Stimulated activated CD4-positive, alpha-beta T cell treated with anti-CD3 and anti-CD28 coated beads, Interleukin-15, amount 100 ng/mL, for 48 hours (primary cell): ENCODE measurements at places on chromosomes 11 and 22.
A peak's percentile ranks its signal among the peaks of the same experiment; 100 is the strongest.

GRCh38 chr11:69439127-69439526 is 42.3 kb upstream of the LINC01488 start:
- no peak for DNase-seq

DNA sequence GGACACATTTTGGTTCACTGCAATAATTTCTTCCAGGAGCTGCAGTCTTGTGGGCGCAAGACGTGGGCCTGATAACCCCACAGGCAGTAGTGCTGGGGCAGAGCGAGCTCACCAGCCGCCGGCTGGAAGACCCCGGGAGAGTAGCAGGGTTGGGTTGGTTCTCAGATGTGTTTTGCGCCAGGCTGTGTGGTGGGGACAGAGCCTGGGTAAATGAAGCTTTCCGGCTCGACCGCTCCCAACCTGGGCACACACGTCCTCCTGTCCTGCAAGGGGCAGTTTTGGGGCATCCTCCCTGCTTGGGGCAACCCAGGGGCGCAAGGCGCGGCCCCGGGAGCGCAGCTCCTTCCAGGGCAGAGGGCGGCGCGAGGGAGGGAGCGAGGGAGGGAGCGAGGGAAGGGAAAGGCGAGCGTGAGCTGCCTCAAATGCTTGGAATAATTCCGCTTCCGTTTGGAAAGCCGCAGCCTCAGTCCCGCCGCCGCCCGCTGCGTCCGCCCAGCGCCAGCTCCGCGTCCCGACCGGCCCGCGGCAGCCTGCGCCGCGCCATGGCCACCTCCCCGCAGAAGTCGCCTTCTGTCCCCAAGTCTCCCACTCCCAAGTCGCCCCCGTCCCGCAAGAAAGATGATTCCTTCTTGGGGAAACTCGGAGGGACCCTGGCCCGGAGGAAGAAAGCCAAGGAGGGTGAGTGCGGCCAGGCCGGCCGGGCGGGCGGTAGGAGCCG is at the start of gene PARVA:
Gene PARVA, plus strand, starts transcription at position 466 of the 718 bp plus-strand sequence. Its CDS starts 77 bp downstream, at position 543.
- DNase-seq, result no peak

DNA sequence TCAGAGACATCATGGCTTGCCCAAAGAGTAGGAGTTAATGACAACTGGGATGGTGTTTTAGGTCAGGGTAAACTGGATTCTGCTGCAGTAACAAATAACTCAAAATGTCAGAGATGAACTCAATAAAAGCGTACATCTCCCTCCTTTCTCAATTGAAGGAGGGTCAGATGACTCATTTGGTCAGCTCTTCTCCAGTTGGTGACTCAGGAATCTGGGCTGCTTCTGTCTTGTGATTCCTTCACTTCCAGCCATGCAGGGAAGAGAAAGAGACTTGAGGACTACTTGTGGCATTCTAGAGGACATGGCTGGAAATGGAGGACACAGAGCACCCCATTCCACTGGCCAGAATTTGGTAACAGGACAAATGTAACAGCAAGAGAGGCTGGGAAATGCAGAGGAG is 3.2 kb upstream of the SYT13 start:
- no peak for DNase-seq

GRCh38 chr11:43404406-43404805 is 45.7 kb downstream of the TTC17 start:
- DNase-seq, result no peak

GRCh38 chr11:8192016-8192895 is 23.4 kb upstream of the RIC3 start:
- no peak for DNase-seq

GRCh38 chr11:84902445-84902844 is 724.7 kb downstream of the DLG2 start:
- no peak for DNase-seq

DNA sequence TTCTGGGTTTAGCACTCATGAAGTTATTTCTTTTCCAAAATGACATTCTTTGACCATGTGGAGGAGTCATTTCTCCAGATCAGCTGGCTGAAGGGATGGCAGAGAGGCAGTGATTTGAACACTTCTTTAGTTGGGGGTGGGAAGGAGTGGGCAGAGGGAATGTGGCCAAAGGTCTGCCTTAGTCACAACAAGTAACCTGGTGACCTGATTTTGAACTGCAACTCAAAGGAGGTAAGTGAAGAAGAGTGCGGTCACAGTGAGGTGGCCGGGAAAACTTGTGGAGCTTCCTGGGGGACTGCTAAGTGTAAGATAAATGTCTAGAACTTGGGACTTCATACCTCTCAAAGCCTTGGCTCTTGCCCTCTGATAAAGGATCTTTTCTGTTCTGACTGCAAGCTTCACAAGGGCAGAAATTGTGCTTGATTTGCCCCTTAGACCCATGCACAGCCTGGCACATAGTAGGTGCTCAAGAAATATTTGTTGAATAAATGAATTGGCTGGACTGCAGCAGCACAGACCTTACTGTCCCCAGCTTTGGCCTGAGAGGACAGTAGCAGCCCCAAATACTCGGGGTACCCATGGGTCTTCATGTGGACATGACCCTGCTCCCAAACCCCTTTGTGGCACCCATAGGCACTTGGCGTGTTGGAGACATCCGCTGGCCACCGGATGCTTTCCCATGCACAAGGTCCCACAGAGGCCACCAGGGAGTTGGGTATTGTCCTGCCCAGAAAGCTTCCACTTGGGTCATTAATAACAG is 99.0 kb upstream of the ALX4 start:
- no peak for DNase-seq

DNA sequence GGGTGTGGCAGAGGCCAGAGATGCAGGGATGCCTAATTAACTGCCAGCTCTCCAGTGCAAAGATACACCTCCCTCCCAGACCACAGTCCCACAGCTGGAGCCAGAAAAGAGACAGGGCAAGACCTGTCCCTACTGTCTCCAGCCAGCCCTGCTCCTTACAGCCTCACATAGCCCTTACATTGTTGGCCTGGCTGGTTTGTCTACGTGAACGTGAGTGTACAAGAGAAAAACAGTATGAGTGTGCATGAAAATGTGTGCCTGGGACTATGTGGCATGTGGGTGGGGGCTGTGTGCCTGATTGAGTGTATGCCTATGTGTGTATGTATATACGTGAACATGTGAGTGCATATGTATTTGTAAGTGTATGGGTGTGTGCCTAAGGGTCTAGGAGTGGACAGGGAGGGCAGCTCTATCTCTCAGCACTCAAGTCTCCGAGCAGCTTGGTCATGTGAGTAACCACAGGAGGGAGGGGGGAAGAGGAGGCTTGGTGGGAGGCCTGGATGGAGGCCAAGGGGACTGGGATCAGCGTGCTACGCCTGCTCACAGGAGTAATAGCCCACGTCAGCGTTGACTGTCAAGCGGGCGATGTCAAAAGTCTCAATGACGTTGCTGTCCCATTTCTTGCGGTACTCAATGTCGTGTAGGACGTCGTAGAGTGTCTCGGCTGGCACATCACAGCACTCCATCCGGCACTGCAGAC is 6.6 kb upstream of the ARAP1 start:
- DNase-seq, result no peak

GRCh38 chr11:9201372-9202162 is 63.6 kb downstream of the DENND5A start:
- no peak for DNase-seq

DNA sequence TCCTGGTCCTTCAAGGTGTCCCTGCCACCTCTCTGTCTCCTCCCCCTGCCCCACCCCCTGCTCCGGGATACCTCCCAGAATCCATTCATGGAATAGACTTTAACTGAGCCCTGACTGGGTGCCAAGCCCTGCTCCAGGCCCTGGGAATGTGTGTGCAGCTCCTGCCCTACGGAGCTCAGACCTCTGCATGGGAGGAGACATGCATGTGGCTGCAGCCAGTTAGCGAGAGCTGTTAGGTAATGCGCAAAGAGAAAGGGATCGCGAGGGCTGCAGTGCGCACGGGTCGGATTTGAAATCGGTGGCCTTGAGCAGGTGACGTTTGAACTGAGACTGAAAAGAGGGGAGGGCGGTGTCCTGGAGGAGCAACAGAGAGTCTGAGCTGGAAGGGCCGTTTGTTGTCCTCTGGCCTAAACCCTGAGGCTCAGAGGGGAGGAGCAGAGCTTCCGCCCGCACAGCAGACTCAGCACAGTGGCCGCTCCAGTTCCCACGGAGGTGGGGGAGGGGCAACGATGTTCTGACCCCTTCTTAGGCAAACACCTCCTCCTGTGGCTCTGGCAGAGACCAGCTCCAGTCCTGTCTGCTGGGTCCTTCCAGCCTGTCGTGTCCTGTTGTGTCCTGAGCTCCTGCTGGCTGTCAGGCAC is 19.8 kb upstream of the LRRC10B start:
- no peak for DNase-seq

GRCh38 chr11:613369-613968 is 2.3 kb downstream of the IRF7 start:
- DNase-seq, result peak; percentile 86

DNA sequence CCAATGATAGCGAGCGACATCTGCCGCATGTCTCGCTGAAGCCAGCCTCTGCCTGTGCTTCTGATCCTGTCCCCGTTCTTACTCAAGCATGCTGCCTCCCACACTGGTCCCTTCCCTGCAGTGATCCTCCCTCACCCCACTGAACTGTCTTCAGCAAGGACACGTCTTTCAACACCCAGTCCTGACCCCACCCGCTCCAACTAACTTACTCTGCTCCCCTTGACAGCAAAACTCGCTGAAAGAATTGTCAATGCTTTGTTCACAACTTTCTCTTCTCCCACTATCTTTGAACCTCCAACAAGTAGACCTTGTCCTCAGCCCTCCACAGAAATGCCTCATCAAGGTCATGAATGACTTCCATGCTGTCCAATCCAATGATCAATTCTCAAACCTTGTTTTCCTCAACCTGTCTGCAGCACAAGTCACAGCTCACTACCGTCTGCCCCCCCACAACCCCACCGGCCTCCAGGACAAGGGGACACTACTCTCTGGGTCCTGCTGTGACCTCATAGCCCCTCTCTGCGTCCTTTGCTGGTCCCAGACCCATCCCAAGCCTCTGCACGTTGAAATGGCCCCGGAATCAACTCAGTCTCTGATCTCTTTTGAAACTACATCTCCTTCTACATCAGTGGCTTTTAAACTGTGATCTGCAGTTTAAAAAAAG is 108.0 kb downstream of the MICAL3 start:
- DNase-seq, result no peak

DNA sequence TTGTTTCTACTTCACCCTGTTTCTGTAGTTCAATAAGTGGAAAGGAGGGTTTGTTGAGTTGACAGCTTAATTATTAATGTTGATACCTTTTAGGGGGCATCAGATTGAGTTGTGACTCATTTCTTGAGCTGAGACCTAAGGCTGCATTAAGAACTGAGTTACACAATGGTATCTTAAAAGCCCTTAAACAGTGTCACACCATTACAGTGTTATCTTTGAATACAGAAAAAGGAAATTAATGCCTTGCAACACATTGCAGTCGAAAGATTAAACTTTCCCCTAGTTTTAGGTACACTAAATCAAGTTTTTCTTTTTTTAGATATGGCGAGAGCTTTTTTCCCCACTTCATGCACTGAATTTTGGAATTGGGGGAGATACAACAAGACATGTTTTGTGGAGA is 16.7 kb downstream of the PAFAH1B2 start:
- no peak for DNase-seq

GRCh38 chr11:12215181-12215593 is 104.8 kb downstream of the MICAL2 start:
- no peak for DNase-seq

GRCh38 chr11:79894111-79894510 is 453.3 kb upstream of the TENM4 start:
- DNase-seq, result no peak

- DNase-seq, result no peak
Measured at GRCh38 chr11:70317581-70318305, 47.3 kb downstream of the PPFIA1 start.

GRCh38 chr11:116833816-116834534 is 3.4 kb downstream of the APOA1 start:
- no peak for DNase-seq

DNA sequence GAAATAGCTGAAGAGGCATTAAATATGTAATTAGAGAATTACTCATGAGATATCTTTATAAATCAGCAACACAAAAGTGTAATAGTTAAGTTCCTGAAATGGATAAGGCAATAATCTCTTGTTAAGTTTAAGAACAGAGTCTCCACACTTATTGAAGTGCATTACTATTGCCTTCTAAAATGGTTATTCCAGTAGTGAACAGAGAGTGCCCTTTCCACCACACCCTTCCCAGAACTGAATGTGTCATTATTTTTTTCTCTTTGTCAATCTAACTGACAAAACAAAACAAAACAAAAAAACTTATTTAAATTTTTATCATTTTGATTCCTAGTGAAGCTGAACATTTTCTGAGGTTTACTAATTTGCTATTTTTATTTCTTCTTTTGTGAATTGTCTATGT is 9.2 kb upstream of the PRRG4 start:
- no peak for DNase-seq

- DNase-seq, result no peak
Measured at GRCh38 chr22:38041760-38042487, 15.3 kb upstream of the PICK1 start.

DNA sequence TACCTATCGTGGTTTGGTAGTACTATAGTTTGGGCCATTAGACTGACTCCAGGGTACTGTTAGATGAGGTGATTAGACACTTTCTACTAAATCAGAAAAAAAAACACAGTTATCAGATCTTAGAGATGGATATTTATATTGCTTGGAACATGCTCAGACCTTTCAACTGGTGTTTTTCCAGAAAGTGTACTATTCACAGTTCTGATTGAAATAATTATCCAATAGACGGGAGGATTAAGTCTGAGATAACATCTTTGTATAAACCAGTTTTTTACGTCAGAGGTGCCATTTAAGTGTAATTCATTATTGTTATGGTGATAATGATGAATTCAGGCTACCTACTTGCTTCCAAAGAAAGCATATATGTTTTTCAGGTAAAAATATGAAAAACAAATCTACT is 22.5 kb downstream of the CCDC15 start:
- no peak for DNase-seq

DNA sequence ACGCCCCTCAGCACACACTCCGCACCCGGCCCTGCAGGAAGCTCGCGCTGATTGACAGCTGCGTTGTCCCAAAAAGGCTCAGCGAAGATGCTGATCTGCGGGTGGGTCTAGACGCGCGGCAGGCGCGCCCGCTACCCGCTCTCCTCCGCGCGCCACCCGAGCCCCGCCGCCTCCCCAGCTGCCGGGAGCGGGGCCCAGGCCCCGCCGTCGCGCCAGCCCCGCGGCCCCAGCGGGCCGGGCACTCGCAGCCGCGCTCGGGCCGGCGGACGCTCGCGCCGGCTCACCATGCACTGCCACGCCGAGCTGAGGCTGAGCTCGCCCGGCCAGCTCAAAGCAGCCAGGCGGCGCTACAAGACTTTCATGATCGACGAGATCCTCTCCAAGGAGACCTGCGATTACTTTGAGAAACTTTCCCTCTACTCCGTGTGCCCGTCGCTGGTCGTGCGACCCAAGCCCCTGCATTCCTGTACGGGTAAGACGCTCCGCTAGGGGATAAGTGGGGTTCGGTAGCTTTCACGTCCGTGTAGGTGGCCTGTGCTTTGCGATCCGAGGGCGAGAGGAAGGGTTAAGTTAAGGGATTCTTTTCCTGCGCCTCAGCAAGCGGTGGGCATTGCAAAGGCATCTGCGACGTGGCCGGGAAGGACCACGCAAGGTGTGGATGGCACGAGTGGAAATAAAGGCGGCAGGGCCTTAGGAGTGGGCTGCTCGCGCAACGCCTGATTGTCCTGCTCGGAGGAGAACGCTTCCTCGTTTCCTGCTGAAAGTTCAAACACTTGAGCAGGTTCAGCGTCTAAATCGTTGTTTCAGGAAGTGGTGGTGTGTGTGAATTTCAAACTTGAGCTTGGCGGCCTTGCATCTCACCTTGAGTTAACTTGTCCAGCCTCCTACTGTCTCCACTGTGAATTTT is at the start of gene BARX2:
Gene BARX2, plus strand, starts transcription at position 98 of the 907 bp plus-strand sequence. Its CDS starts 188 bp downstream, at position 286.
- DNase-seq, result peak; percentile 27

- no peak for DNase-seq
Measured at GRCh38 chr11:2574553-2575535, 125.0 kb downstream of the KCNQ1OT1 start.
